ENCODE measurements at places on chromosomes 2 and 18.
A peak's percentile ranks its signal among the peaks of the same experiment; 100 is the strongest.

DNA sequence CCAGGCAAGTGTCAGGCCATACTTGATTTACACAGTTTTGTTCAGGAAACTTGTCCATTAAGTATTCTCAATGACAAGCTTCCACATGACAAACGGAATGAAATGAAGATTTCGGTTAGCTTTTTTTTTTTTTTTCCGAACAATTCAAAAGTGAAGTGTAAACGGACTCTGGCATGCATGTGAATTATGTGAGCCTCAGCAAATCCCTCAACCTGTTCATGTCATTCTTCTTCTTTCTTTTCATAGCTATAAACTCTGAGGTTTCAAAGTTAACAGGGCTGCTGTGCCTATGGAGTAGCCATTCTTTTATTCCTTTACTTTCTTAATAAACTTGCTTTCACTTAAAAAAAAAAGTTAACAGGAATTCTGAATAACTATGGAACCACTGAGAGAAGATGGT lies 110.3 kb downstream of the NOL10 start:
- no peak for DNase-seq

DNA sequence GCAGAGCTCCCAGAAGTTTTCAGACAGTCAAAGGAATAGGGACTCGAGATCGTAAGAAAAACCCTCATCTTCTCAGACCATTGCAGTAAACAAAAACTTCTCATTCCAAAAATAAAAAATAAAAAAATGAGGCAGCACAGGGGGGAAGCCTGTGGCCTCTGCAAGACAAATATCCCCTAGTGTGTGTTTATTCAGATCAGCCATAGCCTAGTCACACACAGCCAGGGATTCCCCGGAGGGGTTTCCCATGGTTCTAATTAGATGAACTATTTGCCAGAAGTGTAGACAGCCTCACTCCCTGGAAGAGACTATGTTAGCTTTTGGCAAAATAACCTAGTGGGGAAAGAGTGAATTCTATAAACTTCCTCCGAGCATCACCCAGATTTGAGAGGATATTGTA lies 122.9 kb upstream of the KLF7 start:
- DNase-seq = no peak

DNA sequence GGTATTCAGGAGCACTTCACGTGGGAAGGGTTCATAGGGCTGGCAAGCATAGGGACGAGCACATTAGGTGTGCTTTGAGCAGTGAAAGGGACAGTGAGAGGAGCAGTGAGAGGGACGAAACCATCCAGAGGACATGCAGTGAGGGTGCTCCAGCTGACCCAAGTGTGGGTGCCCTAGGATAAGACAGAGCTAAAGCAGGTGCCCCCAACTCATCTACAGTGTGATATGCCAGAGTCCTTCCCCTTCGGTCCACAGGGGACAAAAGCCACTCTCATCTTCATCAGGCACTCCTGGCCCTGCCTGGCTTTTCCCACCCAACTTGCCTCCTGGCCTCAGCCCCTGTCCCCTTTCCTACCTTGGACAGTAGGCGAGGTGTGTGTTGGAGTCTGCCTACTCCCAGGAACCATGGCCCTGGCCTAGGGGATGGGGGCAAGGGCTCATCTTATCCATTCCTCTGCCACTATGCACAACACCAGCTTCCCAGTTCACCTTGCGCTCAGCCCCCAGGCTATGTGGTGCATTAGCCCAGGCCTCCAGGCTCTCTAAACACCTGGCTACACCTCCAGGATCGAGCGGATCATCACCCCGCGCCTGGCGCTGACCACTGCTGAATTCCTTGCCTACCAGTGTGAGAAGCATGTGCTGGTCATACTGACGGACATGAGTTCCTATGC lies 16.1 kb upstream of the ANKRD53 start:
- peak; percentile 26 for DNase-seq

- no peak for DNase-seq
Observed at GRCh38 chr2:104340162-104340561, 513.8 kb upstream of the POU3F3 start.

GRCh38 chr2:174593574-174594203 lies 3.9 kb downstream of the WIPF1 start:
- DNase-seq = no peak

DNA sequence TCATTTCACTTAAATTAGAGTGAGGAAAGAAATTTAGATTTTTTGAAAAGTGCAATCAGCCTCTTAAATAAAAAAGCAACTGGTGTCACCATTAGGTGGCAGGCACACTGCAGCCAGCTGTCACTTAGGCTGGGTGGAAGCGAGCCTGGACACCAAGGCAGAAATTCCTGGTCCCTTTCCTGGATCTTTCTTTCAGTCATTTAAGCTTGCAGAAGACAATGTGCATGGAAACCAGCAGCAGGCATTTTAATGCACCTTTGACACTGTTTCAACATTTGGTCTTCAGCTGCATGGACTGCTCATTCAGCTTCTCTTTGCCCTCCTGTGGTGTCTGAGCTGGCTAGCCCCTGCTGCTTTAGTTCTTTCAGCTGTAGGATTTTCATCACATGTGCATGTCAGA lies 61.0 kb downstream of the AQP4 start:
- DNase-seq = no peak

DNA sequence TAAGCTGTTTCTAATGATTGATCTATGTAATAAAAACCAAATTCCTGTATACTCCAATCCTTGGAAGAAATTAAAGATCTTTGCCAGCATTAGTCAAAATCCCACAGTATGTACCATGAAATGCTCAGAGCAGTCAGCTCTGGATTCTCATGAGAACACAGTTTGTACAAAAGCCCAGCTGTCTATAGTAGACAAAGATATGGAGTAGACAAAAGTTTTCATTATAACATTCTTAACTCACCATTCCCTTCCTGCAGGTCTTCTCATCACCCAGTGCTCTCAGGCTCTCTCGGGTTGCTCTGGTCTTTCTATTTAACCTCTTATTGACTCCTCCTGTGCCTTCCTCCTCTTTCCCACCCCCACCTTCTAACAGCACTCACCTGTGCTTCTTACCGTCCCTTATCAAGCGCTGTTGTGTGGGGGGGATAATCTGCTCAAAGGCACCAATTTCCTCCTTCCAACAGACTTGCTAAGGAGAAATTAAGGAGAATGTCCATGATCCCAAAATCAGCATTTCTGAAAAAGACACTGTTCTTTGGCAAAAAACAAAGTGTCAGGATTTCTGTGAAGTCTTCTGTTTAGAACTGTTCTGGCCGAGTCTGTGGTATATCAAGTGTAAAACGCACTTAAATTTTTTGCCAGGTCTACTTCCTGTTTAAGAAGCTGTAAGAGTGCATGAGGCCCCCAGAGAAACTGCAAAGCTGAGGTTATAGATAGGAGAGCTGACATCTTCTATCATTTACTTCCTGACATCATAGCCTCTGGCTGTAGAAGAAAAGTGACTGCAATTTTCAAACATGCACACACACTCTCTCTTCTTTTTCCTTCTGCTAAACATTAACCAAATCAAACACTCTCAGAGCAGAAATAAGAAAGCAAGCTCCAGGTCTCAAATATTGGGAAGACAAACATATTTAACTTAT lies 144.1 kb downstream of the EVA1A start:
- DNase-seq = no peak

GRCh38 chr18:56658261-56658660 lies 7.1 kb downstream of the WDR7 start:
- no peak for DNase-seq

DNA sequence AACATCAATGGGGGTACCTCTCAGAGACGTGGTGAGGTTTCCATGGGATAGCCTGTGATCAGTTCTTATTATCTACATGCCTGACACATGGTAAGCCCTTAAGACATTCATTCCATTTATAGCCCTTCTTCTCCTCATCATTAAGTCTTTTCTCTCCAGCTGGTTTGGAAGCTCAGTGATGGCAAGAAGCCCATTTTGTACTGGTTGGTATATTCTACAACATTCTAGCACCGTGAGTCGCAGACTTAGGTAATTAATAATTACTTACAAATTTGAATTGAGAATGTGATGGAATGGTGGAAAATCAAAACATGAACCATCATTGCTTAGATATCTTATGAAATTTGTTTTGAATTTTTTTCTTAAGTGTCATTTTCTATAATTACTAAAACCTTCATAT lies 472.6 kb downstream of the DLGAP1 start:
- no peak for DNase-seq

- DNase-seq = no peak
Observed at GRCh38 chr2:235043762-235044500, 92.1 kb downstream of the SH3BP4 start.

DNA sequence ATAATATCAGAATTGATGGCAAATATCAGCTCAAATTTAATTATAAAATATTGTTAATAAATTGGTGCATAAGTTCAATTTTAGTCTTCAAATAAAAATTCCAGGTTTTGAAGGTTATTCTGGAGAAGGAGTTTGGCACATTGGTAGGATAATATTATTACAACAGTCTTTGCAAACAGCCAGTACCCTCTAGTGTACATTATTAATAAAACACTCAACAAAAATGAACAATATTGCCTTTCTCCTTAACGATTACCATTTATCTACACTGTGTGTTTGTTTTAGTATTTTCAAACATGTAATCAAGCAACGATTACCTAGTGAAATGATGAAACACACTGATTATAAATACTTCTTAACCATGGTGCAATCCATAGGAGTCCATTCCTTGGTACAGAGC lies 334.0 kb upstream of the FSIP2 start:
- DNase-seq = no peak

DNA sequence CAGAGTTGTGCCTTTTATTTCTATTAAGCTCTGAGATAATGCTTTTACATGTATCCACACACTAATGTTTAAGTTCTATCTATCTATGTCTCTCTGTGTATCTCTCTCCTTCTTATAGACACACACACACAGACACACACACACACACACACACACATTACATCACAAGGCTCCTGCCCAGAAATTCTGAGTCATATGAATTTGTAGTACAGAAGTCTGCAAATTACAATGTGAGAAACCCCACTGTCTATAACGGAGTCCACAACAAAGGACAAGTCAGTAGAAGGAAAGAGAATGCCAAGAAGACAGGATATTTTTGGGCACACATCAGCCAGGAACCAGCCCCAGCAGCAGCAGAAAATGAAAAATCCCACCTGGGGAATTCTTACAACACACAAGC lies 142.4 kb downstream of the EN1 start:
- DNase-seq = no peak

DNA sequence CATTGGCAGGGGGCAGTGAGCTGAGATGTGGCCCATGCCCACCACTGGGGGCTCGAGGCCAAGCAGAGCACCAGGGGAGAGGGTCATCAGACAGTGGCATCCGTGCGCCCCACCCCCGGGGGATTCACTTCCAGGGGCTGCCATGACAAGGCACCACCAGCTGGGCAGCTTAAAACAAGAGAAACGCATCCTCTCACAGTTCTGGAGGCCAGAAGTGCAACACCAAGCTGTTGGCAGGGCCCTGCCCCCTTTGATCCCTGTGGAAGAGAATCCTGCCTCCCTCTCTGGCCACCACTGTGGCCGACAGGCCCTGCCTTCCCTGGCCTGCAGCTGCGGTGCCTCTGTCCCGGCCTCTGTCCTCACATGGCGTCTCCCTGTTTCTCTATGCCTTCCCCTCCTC lies 187.7 kb upstream of the ID2 start:
- no peak for DNase-seq

DNA sequence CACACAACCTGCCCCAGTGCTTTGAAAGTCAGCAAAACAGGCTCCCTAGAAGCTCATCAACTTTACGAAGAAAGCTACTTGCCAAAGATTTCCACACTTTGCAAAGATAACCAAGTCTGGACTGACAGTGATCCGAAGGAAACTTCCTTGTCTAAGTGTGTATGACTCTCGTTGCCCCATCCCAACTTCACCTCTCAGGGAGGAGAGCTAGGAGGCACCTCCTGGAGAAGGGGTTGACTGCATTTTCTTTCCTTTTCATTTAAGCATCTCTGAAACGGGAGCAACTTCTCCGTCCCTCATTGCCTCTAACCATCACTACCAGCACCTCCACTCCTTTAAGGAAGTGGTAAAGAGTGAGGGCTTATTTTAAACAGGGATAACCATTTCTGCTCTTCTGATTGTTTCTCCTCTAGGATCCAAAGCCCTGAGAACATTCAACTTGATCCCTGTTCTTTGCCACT lies 7.0 kb downstream of the ZEB2 start:
- DNase-seq = no peak

DNA sequence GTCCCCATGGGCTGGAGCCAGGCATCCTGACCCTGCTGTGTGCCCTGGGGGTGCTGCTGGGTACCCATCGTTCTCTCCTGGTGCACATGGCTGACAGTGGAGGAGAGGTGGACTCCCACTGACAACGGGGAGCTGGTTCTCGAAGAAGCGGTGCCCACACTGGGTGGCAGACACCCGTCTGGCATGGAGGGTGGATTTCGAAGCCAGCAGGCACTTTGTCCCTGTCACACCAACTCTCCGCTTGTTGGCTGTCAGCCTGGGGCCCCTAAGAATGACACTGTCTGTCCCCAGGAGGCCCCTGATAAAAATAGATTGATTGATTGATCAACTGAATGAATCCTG lies 55.4 kb downstream of the RTP5 start:
- DNase-seq = no peak

- peak; percentile 30 for DNase-seq
Observed at GRCh38 chr2:50620783-50621182, 411.1 kb downstream of the NRXN1 start.

- no peak for DNase-seq
Observed at GRCh38 chr2:43412114-43412753, 183.6 kb downstream of the THADA start.

GRCh38 chr2:161995553-161996016 lies 78.4 kb downstream of the DPP4 start:
- no peak for DNase-seq

DNA sequence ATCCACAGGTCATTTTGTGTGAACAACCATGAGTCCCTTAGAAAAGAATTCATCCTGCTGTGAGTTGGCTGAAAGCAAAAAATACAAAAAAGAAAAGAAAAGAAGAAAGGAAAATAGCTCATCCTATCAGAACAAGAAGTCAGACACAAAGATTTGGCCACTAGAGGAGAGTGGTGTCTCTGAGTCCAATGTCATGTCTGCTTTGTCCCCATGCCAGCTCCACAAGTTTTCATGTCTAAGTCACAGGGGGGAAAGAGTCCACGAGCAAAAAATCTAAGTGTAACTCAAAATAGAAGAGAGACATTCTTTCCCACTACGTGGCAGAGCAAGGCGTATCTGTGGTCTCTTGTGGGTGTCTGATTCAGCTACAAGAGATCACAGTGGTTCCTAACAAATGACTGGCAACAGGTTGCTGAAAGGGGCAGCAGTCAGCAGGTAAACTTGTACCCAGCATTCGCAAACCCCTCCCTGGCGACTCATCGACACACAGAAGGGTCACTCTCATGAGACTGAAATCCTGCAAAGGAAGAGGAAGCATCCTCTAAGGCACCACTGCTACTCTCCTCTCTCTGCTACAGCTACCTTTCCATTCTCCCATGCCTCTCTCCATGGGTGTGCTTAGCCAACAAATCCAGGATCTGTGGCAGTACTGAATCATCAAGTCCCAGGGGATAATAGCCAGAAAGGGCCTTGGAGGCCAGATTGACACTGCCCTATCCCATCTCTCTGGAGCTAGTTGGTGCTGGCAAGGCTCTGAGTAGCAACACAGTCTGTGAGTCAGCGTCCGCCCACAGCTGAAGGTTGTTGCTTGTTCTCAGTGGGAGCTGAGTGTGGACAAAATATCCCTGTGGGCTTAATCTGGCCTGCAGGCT lies 123.0 kb upstream of the SLC39A10 start:
- no peak for DNase-seq

- DNase-seq = no peak
Observed at GRCh38 chr2:164847981-164848741, 6.5 kb upstream of the COBLL1 start.

Data from H9 (cell line).